ENCODE measurements at places on chromosomes 7 and 10. TPM values are rescaled to one million over a fixed set of nuclear protein-coding genes. Genes with fewer than 3 reads are reported as not detected.

The CHPF2 gene
- total RNA-seq: 66.8 TPM

DNA sequence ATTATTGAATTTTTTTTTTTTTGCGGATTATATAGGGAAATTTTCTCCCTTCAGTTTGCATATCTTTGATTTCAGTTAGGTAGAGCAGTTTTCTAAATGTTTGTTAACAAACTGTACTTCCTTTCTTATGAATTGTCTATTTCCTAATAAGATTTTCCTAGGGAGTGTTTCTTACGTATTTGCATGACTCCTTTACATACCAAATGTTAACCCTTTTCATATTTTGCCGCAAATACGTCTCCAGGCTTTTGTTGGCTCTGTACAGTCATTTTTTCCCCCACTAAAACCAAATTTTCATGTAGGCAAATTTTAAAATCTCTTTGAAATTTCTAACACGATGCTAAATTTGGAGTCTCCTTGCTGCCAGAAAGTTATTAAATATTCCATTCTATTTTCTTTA lies 1.9 kb upstream of the FRAT2 start:
- DNase-seq: no peak

DNA sequence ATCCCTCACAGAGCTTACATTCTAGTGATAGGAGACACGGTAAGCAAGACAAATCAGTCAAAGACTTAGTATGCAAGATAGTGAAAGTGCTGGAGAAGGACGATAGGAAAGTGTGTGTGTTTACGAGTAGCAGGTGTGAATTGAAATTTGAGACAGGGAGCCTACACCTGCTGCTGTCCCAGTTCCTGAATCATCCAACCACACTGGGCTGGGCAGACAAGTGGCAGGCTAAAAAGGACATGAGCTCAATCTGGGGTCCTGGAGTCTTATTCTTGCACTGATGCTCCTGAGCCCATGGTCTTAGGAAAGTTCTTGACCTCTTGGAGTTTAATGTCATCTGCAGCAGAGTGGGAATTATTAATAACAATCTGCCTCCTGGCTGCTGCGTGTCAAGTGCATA lies 16.2 kb downstream of the RBP3 start:
- DNase-seq: no peak

The GPRIN2 gene
- 39.8 TPM for total RNA-seq

The SPDYE3 gene
- not detected for total RNA-seq

GRCh38 chr7:22867003-22867402 lies 44.4 kb upstream of the TOMM7 start:
- DNase-seq: no peak

DNA sequence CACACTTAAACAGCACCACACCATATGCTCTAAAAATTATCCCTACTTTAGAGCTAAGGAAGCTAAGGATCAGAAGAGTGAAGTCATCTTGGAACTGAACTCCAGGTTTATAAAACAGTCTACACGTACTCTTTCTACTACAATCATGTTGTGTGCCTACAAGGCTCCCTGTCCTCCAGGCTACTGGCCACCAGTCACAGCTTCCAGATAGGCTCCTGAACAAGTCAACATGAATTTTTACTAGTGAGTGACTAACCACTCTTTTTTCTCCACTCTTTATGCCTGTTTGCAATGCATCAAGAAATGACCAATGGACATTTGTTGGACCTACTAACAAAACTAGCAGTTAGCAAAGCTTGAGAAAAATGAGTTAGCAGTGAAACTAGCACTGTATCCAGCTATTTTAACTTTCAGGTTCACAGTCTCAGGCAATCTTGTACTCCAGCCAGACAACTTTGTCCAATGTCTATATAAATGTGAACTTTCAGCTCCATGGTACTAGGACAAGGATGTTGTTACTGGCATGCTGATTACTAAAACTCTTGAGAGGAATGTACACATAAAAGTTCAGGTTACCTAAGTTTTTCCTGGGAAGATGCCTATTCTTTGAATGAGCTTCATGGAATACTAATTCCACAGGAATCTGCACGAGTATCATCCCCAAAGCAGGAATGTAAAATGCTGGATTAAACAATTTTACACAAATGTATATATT lies 180.0 kb downstream of the BTAF1 start:
- DNase-seq: no peak

DNA sequence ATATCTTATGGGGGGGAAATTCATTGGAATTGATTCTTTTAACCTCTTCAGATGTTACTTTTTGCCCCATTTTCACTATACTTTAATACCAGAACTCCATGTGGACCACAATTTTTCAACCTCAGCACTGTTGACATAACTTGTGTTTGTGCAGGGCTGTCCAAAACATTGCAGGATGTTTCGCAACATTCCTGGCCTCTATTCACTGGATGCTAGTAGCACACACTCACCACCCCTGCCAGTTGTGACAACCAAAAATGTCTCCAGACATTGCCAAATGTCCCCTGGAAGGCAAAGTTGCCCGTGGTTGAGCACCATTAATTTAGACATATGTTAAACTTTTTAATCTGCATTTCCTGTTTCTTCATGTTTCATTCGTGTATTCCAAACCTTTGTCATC lies 234.7 kb downstream of the GFRA1 start:
- no peak for DNase-seq

- no peak for DNase-seq
Observed at GRCh38 chr7:3201937-3202710, 98.9 kb upstream of the SDK1 start.

- DNase-seq: no peak
Observed at GRCh38 chr7:12578930-12579640, 8.6 kb downstream of the SCIN start.

DNA sequence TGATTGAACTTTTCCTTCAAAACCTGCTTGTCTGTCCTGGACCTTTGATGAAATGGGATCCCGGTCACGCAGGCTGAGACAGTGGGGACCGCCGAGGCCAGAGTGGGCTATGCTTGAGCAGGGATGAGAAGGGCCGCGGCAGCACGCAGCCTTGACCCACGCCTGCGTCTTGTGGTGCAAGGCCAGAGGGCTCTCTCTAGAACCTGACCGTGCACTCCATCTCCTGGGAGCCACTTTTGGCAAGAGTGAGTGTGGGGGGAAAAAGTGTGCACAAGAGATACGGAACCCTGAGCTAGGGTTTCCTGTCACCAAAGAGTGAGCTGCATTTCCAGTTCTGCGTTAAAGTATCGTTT lies 42.4 kb downstream of the WIPI2 start:
- peak; percentile 76 for DNase-seq

DNA sequence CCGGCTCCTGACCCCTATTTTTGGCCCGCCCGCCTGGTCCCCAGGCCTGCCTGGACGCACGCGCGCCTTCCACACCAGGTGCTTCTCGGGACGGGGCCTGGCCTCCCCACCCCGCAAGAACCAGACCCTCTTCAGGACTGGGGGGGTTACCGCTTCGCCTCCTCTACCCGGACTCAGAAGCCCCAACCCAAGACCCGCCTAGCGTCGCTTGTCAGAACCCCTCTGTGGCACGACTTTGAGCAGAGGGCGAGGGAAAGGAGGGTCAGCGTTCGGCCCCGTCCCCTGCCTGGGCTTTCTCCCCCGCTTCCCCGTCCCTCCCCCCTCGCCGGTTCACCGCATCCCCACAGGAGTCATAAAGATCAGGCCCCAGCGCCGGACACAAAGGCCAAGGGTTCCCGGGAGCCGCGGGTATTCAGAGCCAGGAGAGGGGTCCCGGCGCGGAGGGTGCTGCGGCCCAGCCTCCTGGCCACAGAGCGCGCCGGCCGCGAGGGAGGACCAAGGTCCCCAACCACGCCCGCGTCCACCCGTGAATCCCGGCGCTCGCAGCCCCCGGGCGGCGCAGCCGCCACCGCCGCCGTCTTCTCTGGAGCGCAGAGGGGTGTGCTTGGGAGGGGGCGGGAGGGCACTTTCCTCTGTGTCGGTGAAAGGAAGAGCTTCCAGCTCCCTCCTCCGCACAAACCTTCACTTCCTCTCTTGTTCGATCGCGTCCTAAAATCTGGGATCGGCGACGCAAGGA lies 351.9 kb downstream of the DNAJB6 start:
- DNase-seq: no peak

The CCDC136 gene
- 1.1 TPM for total RNA-seq

- DNase-seq: peak; percentile 88
Observed at GRCh38 chr10:80454513-80455460, 677 bp downstream of the TSPAN14 start.

The OLAH gene
- total RNA-seq: 1.5 TPM

The HOGA1 gene
- total RNA-seq: 0.39 TPM

The EFCAB10 gene
- 7.3 TPM for total RNA-seq

DNA sequence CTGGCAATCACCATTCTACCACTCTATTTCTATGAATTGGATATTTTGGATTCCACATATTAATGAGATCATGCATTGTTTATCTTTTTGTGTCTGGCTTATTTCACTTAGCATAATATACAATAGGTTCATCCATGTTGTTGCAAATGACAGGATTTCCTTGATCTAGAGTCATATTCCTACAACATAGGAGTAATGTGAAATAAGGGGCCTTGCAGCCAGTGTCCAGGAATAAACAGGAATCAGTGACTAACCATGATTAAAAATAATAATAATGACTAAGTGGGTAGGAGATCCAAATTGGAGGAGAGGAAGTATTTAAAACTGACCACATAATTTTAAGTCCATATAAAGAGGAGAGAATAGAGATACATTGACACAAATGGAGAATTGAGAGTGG lies 49.9 kb downstream of the SCIN start:
- no peak for DNase-seq

The NKX1-2 gene
- total RNA-seq: 0.09 TPM

Data from upper lobe of left lung (tissue), 6 donors.